ENCODE measurements at places on chromosomes 1 and 21. TPM values are rescaled to one million over a fixed set of nuclear protein-coding genes. Genes with fewer than 3 reads are reported as not detected.

Gene MAN1C1
- polyA plus RNA-seq = 16.0 TPM

Gene PTPRF
- 227 TPM for polyA plus RNA-seq

Gene EXO1
- 14.6 TPM for polyA plus RNA-seq

Gene RHBDL2
- polyA plus RNA-seq = 1.1 TPM

Gene AKR7A3
- 0.99 TPM for polyA plus RNA-seq

All from right renal cortex interstitium (tissue), 3 donors.